Activated T-helper 17 cell treated with anti-CD3 and anti-CD28 coated beads, Interleukin-2, amount 50 U/mL, for 72 hours (primary cell): ENCODE measurements at places on chromosomes 16 and 17.

GRCh38 chr17:42329025-42329976 lies 41.0 kb downstream of the STAT5A start:
- ATAC-seq = no peak

- no peak for ATAC-seq
Measured at GRCh38 chr17:34826332-34826731, 134.9 kb downstream of the CCT6B start.

GRCh38 chr17:13597723-13598347 lies 3.9 kb downstream of the HS3ST3A1 start:
- peak; percentile 47 for ATAC-seq

- ATAC-seq = peak; percentile 27
Measured at GRCh38 chr17:46771561-46772474, 46.7 kb downstream of the WNT3 start.

- no peak for ATAC-seq
Measured at GRCh38 chr17:45578516-45579455, 88.3 kb upstream of the PLEKHM1 start.

DNA sequence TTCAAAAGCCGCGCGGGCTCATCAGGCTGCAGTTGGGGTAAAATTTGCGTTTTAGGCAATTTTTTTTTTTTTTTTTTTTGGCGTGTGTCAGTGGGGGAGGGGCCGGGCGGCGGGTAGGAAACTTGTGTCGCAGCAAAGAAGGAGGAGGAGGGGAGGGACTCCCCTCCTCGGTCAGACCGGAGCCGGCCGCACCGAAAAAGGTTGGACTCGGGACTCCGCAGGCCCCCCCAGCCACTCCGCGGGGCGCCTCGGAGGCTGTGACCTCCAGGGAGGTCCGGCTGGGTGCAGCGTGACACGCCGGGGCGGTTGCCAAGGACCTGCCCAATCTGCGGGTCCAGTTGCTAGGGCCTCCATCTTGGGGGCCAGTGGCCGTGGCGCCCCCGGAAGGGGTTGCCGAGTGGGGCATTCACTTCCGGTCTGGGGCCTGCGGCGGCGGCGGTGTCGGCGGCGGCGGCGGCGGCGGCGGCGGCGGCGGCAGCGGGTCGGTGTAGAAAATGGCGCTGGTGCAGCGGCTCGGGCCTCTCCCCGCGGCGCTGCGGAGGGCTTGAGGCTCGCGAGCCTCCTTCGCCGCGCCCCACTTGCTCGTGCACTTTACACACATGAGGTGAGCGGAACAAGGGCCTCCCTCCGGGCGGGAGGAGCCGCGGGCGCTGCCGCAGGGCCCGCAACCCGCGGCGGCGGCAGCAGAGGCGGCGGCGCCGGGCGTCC lies at the start of gene TNRC6A:
TNRC6A (plus strand) TSS at position 409 of the 708 bp plus-strand sequence; CDS start at position 600, 191 bp downstream.
- ATAC-seq = peak; percentile 88

DNA sequence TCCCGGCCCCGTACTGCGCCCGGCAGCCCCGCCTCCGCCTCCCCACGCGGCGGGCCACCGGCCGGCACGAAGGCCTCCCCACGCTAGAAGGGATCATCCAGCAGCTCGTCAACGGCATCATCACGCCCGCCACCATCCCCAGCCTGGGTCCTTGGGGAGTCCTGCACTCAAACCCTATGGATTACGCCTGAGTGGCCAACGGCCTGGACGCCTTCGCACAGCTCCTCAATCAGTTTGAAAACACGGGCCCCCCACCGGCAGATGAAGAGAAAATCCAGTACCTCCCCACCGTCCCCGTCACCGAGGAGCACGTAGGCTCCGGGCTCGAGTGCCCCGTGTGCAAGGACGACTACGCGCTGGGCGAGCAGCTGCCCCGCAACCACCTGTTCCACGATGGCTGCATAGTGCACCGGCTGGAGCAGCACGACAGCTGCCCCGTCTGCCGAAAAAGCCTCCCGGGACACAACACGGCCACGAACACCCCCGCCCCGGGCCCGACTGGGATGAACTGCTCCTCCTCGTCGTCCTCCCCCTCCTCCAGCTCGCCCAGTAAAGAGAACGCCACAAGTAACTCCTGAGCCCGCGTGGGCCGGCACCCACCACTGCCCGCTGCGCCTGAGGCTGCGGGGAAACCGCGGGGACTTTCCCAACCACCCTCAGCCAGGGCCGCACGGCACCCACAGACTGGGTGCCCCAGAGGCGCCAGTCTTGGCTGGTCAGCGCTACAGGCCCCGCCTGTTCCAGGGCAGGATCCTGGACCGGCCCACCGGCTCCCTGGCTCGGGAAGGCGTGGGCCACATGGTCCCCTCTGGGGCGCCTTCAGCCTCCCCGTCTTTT lies 39.0 kb upstream of the AKAP1 start:
- ATAC-seq = peak; percentile 88

GRCh38 chr17:9987779-9988585 lies 82.9 kb upstream of the RCVRN start:
- ATAC-seq = no peak

GRCh38 chr16:84446596-84447392 lies 57.7 kb downstream of the MEAK7 start:
- no peak for ATAC-seq

- no peak for ATAC-seq
Measured at GRCh38 chr16:12321311-12321842, 344.8 kb downstream of the SNX29 start.

DNA sequence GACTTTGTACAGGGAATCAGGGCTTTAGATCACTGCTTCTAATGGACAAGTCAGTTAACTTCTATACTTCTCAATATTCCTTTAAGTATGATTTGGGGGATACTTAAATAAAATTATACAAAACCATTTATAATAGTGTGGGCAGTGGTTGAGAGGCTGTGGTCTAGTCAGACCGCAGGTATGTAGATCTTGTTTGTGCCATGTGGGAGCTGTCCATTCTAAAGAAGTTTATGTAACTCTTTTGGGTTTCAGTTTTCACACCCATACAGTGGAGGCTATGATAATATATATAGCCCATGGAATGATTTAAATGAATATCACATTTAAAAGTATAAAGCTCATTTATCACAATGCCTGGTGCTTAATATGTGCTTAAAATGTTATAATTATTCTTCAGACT lies 654.3 kb upstream of the KIF2B start:
- ATAC-seq = no peak

GRCh38 chr17:77546772-77547241 lies 406.0 kb downstream of the SEC14L1 start:
- ATAC-seq = no peak

DNA sequence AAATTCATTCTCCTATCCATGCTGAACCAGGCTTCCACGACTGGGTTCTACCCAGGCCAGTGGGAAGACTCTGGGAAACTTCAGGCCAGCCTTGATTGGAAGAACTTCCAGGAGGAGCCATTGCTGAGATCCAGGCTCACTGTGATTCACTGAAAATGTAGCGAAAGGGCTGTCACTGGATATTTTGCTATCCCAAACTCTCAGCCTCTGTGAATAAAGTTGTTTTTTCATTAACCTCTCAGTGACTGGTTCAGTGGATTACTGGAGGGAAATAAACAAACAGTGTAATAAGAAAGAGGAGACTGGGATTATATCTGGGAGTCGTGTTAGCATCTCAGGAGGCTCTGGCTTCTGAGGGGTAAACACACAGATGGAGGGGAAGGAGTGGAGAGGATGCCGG lies 3.1 kb downstream of the FOXL1 start:
- ATAC-seq = no peak

GRCh38 chr17:32141258-32141657 lies 1.0 kb upstream of the RHOT1 start:
- ATAC-seq = no peak

DNA sequence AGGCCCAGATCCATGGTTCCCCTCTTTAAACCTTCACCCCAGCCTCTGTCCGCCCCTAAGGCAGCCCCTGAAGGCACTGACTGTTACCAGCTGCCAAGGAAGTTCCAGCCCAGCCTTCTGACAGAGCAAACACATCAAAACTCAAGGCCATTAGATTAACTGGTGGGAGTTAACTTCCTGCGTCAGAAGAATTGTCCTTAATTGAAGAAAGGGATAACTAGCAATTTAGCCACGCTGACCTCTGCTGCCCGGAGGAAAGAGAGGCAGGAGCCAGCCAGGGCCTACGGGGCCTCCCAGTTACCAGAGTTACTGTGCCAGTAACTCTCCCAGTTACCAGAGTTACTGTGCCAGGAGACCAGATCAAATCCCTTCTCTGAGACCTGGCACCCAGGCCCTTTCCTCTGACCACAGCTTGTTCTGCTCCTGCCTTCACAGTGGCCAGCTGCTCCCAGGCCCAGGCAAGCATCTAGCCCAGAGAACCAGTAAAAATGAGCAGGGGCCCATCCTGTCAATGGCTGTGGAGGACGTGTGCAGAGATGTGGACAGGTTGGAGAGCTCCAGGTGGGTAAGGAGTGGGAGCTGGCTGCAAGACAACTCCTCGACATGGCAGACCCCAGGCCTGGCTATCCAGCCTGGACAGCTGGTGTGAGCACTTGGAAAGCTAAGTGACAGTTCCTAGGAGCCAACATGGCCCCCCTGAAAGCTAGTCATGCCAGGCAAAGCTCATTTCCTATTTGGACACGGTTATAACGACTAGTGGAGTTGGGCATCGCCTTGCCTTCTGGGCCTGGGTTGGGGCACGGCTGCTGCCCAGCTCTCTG lies 2.8 kb upstream of the PITPNM3 start:
- ATAC-seq = no peak

DNA sequence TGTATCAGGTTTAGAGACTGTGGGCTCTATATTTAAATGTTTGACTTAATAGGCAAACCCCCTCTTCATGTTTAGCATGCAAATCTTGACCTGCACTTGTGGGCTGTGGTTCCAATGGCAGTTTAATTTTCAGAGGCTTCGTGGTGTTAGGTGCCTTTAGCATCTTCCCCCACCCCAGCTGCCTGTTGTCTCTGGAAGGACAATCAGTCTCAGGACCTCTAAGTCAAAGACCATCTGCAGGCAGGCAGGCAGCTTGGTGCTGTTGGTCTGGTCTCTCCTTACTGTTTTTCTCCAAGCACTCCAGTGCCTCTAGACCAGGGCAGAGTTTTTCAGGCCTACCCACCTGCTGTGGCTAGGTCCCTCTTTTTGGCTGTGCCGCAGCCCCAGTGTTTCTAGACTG lies 990.4 kb downstream of the CDH11 start:
- no peak for ATAC-seq

DNA sequence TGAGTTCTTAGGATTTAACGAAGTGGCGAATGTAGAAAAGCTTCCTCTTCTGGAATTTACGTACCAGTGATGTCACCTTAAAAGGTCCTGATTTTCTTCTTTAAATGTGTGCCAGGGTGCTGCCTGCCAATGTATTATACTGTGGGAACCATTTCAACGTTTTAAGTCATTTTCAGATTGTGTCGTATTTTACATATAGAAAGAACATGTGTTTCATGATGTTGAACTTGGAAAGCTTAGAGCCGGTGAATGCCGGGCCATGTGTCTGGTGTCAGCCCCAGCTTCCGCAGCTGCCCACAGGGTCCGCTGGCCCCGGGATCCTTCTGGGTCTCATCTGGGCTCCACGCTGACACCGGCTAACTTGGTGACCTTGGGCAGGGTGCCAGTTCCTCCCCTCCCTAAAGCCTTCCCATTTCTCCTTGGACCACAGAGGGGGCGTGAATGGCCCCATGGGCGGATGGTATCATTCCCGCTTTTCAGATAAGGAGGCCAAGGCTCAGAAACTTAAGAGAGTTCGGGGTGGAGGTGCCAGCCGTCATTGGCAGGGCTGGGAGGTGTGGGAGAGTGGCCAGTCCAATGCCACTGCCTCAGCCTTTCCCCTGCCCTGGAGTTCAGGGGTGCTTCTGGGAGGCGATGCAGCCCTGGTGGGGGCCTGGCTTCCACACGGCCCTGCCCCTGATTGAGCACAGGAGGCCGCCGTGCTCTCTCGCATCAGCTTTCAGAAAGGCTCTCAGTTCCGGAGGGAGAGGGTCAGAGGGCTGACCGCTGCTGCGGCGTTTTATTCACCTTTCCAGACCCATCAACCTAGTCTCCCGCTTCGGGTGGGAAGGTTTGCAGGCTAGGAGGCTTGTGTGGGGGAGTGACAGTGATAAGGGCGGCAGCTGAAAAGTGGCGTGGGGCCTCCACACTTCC lies 68.8 kb upstream of the CIBAR2 start:
- no peak for ATAC-seq

- no peak for ATAC-seq
Measured at GRCh38 chr17:49013311-49014213, 16.4 kb downstream of the IGF2BP1 start.

- no peak for ATAC-seq
Measured at GRCh38 chr16:79554912-79555311, 45.6 kb downstream of the MAF start.

DNA sequence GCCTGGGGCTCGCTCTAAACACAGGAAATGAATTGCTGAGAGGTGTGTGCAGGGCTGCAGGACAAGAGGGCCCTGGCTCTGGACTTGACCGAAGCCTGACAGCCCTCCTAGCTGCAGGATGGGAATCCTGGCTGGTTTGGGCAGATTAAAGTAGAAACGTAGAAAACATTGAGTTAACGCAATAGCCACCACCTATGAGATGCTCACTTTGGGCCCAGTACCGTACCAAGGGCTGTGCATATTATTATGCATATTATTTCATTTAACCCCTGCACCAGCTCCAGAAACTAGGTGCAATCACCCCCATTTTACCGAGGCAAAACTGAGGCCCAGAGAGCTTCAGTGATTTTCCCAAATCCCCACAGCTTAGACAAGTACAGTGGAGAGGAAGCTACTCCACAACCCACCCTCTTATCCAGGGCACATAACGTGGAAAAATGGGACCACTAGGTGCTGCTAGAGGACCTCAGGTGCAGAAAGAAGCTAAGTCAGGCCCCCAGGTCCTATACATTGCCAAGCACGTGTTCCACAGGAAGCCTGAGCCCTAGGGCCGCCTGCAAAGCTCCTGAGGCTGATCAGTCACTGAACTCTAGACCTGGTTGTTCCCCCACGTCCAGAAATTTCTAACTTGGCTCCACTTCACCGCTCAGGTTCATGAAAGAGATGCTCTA lies 79.2 kb downstream of the MYH11 start:
- peak; percentile 29 for ATAC-seq

DNA sequence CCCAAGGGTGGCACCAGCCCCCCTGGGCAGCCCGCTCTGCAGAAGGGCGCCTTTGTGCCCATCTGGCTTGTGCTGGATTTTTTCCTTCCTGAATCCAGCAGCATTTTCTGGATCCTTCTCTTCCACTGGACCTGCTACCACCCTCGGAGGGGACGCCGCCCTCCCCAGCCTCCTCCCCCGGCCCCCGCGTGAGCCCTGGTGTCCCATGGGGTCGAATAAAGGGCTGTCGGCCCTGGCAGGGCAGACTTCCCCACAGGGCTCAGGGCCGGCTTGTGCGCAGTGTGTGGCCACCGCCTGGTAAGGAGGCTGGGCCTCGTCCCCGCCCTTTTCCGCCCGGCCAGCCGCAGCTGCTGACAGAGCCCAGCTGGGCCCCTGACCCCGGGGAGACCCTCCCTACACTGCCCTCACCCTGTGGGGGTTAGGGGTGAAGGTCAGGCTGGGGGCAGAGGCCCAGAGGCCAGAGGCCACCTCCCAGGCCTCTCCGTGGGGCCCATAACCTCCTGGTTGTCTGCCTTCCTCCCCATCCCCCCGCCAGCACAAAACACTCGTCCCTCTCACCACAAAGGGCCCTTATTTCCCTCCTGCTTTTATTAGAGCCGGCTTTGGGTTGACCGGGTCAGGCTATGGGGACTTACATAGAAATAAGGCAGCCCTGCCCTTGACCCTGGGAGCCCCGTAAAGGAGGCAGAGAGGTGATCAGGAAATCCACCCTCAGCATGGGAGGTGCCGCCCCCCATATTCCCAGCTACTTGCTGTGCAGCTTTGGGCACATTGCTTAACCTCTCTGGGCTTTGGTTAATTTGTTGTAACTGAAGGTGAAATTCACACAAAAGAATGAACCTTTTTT lies 179.3 kb upstream of the CIBAR2 start:
- no peak for ATAC-seq

- ATAC-seq = no peak
Measured at GRCh38 chr16:49068224-49068623, 213.4 kb downstream of the CBLN1 start.

GRCh38 chr17:2825253-2825970 lies 29.2 kb downstream of the RAP1GAP2 start:
- ATAC-seq = no peak
